ENCODE measurements at places on chromosomes 16 and 17.

- H3K4me1 ChIP-seq = peaks cover 11% of the 10 kb centered on the region
- H3K27me3 ChIP-seq = no peaks in the 10 kb centered on the region
- no peak overlapping the region for H3K4me3 ChIP-seq
- H3K36me3 ChIP-seq = no peaks in the 10 kb centered on the region
- DNase-seq = peak; percentile 62
Observed at GRCh38 chr16:82043680-82044584, 8.9 kb downstream of the HSD17B2 start.

GRCh38 chr17:82776454-82776853, 24.6 kb downstream of the TBCD start:
- DNase-seq = no peak
- no peaks in the 10 kb centered on the region for H3K27me3 ChIP-seq
- H3K4me1 ChIP-seq = peaks cover 5% of the 10 kb centered on the region

DNA sequence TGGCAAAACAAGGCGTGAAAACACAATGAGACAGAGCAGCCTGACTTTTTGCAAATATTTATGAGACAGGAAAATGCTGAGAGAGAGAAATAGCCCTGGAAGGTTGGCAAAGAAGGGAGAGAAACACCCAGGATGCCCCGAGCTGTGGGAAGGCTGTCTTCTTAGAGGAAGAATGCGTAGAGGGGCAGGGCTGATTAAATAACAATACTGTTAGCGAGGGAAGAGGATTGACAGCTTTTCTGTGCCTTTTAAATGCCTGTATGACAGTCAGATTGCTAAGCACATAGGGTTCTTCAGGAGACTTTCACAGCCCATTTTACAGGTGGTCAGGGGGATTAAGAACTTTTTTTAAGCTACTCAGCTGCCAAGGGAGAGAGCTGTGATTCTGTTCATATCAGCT, 219.2 kb downstream of the SHISA9 start:
- no peaks in the 10 kb centered on the region for H3K4me1 ChIP-seq
- no peaks in the 10 kb centered on the region for H3K27me3 ChIP-seq
- H3K36me3 ChIP-seq = no peaks in the 10 kb centered on the region
- no peak overlapping the region for H3K4me3 ChIP-seq
- no peak for DNase-seq
- H3K27ac ChIP-seq = no peak overlapping the region

DNA sequence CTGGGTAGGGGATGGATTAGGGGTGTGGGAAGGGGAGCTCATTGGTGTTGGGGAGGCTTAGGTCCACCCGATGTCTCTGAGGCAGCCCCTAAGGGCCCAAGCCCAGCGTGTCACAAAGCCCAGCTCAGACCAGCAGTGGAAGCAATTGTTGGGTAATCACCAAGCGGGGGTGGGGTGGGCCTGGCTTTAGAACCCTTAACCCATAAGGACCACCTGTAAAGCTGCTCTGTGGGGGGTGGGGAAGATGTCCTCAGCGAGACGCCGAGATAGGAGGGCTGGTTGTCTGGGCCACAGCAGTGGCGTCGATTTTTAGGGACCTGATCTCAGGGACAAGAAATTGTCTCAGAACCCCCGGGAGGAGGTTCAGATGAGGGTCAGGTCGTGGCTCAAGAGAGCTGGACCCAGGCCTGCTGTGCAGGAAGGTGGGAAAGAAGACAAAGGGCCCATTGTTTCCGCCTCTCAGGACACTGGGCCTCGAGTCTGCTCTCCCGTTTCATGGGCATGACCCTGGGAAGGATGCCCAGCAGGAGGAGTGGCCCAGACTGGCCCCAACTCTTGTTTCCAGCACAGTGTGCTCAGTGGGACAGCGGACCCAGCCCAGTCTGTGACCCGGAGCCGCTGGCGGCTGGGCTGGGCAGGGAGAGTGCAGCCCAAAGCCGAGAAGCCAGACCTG, 15.9 kb downstream of the ST6GALNAC2 start:
- H3K27ac ChIP-seq = no peak overlapping the region
- H3K36me3 ChIP-seq = no peaks in the 10 kb centered on the region
- H3K4me3 ChIP-seq = no peak overlapping the region
- DNase-seq = no peak

- no peak for DNase-seq
- peaks cover 49% of the 10 kb centered on the region for H3K27me3 ChIP-seq
- H3K36me3 ChIP-seq = no peaks in the 10 kb centered on the region
- H3K4me1 ChIP-seq = no peaks in the 10 kb centered on the region
- no peak overlapping the region for H3K4me3 ChIP-seq
- no peak overlapping the region for H3K27ac ChIP-seq
Observed at GRCh38 chr17:29022074-29022473, 16.2 kb upstream of the SEZ6 start.

DNA sequence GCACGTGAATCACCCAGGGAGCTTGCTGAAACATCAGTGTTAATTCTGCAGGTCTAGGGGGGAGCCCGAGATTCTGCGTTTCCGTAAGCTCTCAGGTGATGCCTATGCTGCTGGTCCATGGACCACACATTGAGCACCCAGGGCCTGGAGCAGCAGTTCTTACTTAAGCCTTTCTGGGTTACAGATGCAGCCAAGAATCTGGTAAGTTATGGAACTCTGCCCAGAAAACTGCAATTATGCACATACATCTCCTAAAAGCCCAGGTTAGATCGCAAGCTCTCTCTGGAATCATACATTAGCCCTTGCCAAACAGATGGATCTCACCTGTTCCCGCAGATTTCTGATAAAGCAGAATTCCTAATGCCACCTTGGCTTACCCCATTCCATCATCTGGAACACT, 265.9 kb upstream of the SALL1 start:
- no peaks in the 10 kb centered on the region for H3K27me3 ChIP-seq
- no peak overlapping the region for H3K27ac ChIP-seq
- H3K36me3 ChIP-seq = no peaks in the 10 kb centered on the region
- H3K4me1 ChIP-seq = no peaks in the 10 kb centered on the region

GRCh38 chr16:87924811-87925670, 11.3 kb downstream of the CA5A start:
- peaks cover 6% of the 10 kb centered on the region for H3K27me3 ChIP-seq
- DNase-seq = no peak
- no peaks in the 10 kb centered on the region for H3K36me3 ChIP-seq
- no peak overlapping the region for H3K27ac ChIP-seq
- no peak overlapping the region for H3K4me3 ChIP-seq
- H3K4me1 ChIP-seq = no peaks in the 10 kb centered on the region

- no peak for DNase-seq
- no peak overlapping the region for H3K4me3 ChIP-seq
- no peaks in the 10 kb centered on the region for H3K27me3 ChIP-seq
- no peaks in the 10 kb centered on the region for H3K4me1 ChIP-seq
Observed at GRCh38 chr17:64596988-64597387, 65.1 kb downstream of the SMURF2 start.

- no peak for DNase-seq
- peaks cover 4% of the 10 kb centered on the region for H3K4me1 ChIP-seq
- no peaks in the 10 kb centered on the region for H3K27me3 ChIP-seq
- no peak overlapping the region for H3K27ac ChIP-seq
- H3K36me3 ChIP-seq = no peaks in the 10 kb centered on the region
Observed at GRCh38 chr16:81636298-81636993, 142.6 kb upstream of the PLCG2 start.

DNA sequence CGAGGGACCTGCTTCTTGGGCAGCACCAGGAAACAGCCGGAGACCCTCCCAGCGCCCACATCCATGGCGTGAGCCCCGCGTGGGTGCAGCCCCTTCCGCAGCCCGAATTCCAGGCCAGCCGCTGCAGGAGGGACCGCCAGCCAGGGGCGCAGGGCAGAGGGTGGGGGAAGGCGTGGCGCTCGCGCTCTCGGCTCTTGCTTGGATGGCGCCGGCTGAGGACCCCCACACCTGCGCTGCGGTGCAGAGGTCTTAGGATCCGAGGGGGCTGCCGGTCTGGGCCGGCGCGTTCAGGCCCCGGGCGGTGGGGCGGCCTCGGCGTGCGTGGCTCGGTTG, 28.8 kb downstream of the ACTG1 start:
- no peaks in the 10 kb centered on the region for H3K36me3 ChIP-seq
- H3K27ac ChIP-seq = no peak overlapping the region
- DNase-seq = no peak
- H3K27me3 ChIP-seq = no peaks in the 10 kb centered on the region
- no peak overlapping the region for H3K4me3 ChIP-seq
- H3K4me1 ChIP-seq = peaks cover 3% of the 10 kb centered on the region

DNA sequence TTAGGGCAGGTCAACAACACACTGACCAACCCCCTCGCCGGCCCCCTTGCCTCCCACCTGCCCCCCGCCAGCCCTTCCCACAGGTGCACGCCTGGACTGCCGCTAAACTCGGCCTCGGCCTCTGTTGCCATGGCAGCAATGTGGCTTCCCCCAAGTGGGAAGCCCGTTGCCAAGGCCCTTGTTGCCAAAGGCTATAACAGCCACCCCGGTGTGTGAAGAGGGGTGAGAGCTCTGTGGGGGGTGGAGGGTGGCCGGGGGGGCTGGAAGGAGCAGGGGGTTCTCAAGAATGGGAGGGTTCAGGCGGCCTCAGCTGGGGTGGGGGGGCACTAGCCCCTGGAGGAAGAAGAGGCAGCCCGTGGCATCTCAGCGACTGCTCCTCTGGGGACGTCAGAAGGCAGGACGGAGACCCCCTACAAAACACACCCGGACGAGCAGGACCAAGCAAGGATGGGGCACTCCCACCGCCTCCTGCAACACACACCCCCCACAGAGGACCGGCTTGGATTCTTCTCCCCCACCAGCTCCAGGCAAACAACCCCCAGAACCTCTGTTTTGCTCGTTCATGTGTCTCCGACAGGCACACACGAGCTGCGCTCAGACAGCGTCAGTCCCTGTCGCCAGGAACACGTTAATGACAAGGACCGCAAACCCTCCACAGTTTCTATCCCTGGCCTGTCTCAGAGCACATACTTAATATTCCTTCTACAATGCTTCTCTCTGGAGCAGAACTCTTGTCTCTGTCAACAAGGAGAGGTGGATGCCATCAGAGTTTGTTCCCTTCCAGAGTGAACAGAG, 55.7 kb downstream of the ABR start:
- H3K27me3 ChIP-seq = peaks cover 2% of the 10 kb centered on the region
- H3K4me1 ChIP-seq = no peaks in the 10 kb centered on the region
- H3K36me3 ChIP-seq = no peaks in the 10 kb centered on the region

DNA sequence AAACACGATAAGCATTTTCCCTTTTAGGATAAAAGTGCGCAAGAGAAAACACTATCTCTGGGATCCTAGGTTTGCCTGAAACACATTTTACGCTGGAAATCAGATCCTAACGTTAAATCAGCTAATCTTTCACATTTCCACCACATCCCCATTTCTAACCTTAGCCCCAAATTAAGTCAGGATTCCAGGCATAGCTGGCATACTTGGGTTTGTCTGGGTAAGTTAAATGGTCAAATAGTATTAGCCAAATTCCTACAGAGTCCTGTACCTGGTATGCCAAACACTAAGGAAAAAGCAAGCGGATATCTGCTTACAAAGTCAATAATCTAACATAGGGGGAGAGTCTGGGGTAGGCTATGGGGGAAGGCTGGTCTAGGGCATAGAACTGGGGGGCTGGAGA, 557.4 kb upstream of the ZFHX3 start:
- H3K36me3 ChIP-seq = no peaks in the 10 kb centered on the region
- no peak overlapping the region for H3K4me3 ChIP-seq
- no peak for DNase-seq

- no peaks in the 10 kb centered on the region for H3K4me1 ChIP-seq
- H3K27ac ChIP-seq = no peak overlapping the region
- no peaks in the 10 kb centered on the region for H3K27me3 ChIP-seq
- no peak overlapping the region for H3K4me3 ChIP-seq
- DNase-seq = no peak
Observed at GRCh38 chr17:76467809-76468633, 618 bp downstream of the AANAT start.

- H3K27me3 ChIP-seq = no peaks in the 10 kb centered on the region
- no peak overlapping the region for H3K4me3 ChIP-seq
- no peak overlapping the region for H3K27ac ChIP-seq
- DNase-seq = no peak
Observed at GRCh38 chr16:27611340-27611739, 61.4 kb downstream of the KATNIP start.

DNA sequence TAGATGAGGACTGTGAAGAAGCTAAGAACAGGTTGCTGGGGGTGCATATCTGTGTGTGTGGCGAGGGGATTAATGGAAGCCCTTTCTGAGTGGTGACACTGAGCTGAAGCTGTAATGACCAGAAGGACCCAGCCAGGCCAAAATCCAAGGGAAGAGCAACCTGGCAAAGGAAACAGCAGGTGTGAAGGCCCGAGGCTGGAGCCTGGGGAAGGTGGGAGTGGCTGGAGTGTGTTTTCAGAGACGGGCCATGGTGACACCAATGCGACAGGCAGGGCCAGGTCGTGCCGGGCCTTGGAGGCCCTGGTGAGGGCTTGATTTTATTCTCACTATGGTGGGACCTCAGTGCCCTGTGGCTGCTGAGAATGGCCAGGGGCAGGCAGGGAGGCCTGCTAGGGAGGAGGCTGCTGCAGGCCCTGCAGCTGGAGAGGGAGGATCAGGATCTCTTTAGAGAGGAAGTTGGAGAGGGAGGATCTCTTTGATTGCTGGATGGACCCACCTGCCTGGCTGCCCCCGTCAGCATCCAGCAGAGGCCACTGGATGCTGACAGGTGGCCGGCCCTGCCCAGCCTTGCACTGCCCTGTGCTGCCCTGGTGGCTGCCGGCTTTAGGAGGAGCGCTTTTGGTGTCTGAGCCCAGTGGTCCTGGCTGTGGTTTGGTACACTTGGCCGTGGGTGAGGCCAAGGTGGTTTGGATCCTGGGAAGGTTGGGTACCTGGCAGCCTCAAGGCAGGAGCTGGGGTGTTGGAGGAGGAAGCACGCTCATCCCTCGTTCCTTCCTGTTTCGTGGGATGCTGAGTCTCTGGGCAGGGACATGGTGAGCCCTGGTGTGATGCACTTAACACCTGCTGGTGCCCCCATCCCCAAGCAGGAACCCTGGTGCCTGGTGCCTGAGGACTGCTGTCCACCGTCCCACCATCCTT, 188.3 kb downstream of the SEC14L1 start:
- no peak for DNase-seq
- H3K27ac ChIP-seq = no peak overlapping the region
- H3K4me1 ChIP-seq = peaks cover 28% of the 10 kb centered on the region

DNA sequence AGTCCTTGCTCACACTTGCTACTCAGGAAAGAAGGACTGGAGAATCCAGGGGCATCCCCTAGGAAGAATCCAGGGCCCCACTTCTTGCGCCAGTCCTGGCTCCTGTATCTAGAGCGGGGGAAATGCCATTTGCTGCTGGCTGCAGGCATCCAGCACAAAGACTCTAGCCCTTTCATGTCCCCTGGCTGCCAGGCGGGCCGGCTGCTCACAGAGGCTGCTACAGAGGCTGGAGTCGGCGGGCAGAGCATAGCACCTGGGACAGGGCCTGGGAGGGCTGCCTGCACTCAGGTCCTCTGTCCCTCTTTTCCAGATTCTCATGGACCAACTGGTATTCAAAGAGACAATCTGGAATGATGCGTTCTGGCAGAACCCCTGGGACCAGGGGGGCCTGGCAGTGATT, 13.8 kb downstream of the SMIM5 start:
- no peaks in the 10 kb centered on the region for H3K4me1 ChIP-seq
- H3K4me3 ChIP-seq = no peak overlapping the region
- peaks cover 4% of the 10 kb centered on the region for H3K36me3 ChIP-seq
- H3K27me3 ChIP-seq = no peaks in the 10 kb centered on the region
- no peak for DNase-seq
- no peak overlapping the region for H3K27ac ChIP-seq
